T-helper 9 cell (primary cell): ENCODE measurements at places on chromosomes 7 and 10.

DNA sequence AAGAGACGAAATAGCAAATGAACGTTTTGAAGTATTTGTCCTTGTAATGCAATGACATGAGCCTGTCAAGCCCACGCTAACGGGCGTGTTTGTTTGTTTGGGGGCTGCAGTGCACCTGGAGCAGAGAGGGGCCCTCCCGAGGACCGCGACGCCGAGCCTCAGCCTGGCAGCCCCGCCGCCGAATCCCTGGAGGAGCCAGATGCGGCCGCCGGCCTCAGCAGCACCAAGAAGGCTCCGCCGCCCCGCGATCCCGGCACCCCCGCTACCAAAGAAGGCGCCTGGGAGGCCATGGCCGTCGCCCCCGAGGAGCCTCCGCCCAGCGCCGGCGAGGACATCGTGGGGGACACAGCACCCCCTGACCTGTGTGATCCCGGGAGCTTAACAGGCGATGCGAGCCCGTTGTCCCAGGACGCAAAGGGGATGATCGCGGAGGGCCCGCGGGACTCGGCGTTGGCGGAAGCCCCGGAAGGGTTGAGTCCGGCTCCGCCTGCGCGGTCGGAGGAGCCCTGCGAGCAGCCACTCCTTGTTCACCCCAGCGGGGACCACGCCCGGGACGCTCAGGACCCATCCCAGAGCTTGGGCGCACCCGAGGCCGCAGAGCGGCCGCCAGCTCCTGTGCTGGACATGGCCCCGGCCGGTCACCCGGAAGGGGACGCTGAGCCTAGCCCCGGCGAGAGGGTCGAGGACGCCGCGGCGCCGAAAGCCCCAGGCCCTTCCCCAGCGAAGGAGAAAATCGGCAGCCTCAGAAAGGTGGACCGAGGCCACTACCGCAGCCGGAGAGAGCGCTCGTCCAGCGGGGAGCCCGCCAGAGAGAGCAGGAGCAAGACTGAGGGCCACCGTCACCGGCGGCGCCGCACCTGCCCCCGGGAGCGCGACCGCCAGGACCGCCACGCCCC lies 118.5 kb downstream of the CYTH3 start:
- no peak for DNase-seq

DNA sequence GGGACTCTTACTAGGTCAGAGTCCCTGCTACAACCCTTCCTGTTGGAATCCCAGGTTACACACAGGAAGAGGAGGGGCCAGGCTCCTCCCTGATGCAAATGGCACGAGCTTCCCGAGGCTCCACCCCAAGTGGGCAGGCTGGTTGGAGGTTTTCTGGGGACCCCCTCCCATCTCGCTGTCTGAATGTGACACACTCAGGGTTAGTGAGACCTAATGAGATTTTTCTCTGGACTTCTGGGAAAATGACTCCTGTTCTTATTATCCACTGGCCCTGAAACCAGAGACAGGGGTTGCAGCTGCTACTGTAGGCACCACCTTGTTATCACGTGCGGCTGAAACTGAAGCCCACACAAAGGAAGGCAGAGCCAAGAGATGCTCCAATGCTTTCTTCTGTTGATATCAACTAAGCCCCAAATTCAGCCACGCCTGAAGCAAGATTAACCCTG lies 103.3 kb downstream of the FAM107B start:
- DNase-seq, result no peak

DNA sequence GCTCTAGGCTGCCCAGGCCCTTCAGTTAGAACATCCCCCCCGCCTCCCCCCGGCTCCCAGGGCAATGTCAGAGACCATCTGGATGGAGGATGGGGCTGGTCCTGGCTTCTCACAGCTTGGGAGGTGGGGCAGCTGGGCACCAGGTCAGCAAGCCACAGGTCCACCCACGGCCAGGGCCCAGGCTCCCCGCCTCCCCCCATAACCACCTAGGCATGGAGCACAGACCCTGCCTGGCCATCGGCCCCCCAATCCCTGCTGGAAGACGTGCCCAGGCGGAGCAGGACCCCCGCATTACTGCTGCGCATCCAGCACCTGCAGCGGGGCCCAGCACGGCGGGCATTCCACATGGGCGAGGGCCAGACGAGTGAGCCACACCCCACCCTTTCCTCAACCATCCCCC lies 169.6 kb downstream of the ELFN1 start:
- DNase-seq, result no peak

DNA sequence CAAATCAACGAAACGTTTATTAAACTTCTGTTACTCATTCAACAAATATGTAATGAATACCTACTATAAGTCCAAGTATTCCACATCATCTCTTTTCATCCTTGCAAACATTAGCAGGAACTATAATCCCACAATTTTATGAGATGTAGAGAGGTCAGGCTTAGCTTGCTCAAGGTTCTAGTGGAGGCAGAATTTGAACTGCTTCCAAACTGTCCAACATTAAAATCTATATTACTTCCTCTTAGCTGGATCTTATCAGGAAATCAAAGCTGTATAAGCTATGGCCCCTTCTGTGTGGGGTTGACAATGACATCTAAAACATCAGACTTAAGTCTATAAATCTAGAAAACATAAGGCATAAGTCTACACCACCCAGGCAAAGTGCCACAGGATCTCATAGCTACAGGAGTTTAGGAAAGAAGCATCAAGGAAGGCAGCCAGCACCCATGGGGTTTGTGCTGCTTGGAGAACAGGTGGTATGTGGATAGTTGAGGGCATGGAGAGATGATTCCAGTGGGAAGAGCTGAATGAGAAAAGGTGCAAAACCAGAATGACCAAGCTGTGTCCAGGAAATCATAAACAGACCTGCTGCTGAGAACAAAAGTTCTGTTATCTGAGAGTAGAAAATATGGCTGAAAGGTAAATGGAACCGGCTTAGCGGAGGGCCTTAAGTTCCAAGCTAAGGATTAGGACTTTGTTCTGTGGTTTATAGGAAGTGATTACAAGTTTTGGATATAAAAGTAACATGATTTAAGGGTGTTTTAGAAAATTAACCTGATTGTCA lies 34.5 kb downstream of the PAPSS2 start:
- DNase-seq, result no peak

- DNase-seq, result no peak
Observed at GRCh38 chr10:116417821-116418220, 9.8 kb upstream of the PNLIPRP3 start.

DNA sequence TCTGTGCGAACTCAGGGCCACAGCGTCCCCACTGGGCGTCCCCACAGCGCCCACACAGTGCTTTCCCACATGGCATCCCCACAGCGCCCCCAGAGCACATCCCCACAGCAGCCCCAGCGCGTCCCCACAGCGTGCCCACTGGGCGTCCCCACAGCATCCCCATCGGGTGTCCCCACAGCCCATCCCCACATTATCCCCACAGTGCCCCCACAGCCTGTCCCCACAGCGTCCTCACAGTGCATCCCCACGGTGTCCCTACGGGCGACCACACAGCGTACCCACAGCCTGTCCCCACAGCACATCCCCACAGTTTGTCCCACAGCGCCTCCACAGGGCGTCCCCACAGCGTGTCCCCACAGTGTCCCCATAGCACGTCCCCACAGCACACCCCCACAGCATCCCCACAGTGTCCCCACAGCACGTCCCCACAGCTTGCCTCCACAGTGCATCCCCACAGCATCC lies 131.6 kb downstream of the ACTR3B start:
- no peak for DNase-seq

GRCh38 chr7:157408258-157409101 lies 71.7 kb downstream of the DNAJB6 start:
- DNase-seq, result no peak

DNA sequence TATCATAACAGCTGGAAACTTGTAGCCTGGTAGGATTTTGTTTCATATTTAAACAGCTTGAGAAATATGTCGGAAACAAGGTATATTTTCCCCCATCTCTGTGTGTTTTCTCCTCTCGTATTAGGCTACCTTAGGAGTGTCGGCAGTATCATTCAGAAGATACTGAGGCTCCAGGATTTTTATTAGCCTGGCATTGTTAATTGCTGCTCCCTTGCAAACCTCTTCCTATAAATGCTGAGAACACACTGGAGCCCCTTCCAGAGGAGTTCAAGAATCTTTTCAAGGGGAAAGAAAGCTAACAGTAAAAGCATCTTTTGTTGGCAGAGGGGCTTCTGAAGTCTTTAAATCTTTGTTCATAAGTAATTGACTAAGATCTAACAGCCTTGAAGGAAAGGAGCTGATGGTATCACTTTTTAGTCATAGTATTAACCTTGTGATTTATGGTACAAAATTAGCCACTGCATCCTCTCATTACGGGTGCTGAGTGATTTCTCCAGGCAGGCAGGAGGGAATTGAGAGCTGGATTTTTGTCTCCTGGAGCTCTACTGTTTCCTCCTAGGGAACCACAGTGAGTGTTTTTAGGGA lies 998.7 kb downstream of the LRMDA start:
- no peak for DNase-seq

- no peak for DNase-seq
Observed at GRCh38 chr10:4344492-4344994, 481.5 kb upstream of the AKR1E2 start.

- DNase-seq, result no peak
Observed at GRCh38 chr10:132882069-132882951, 60.1 kb downstream of the CFAP46 start.

DNA sequence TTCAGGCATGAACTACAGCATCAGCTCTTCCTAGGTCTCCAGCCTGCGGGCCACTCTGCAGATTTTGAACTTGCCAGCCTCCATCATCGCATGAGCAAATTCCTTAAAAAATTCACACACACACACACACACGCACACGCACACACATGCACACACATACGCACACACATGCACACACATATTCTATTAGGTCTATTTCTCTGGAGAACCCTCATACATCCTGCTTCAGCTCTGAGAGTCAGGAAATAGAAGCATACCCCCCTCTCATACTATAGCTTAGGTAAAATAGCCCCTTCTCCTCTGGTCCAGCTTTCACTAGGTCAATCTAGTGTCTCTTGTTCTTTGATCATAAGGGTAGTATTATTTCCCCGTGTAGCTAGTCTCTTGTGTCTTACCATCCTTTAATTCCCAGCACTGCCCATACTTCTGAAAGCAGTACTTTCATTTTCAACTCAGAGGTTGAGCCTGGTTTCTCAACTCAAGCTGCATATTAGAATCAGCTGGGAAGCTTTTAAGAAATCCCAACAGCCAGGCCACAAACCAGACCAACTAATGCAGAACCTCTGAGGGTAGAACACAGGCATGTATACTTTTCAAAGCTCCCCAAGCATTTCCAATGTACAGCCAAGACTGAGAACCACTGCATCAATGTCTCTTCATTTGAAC lies 30.9 kb upstream of the ITGB8 start:
- no peak for DNase-seq

GRCh38 chr7:17660116-17660515 lies 280.2 kb downstream of the SNX13 start:
- no peak for DNase-seq

DNA sequence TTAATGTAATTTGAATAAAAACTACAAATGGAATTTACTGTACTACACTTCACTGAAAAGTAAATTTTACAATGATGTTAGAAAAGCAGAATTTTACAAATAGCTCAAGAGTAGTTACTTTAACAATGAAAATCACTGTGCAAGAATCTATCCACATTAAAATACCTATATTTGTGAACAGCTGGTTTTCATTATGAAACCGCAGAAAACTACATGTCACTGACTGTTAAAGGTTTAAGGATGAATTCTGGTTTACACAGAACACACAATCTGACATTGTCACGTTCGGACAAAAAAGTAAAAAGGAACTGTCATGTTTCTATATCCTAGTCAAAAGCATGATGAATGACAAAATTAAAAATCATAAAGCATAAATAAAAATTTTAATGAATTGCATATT lies 415.3 kb upstream of the PRKCQ start:
- no peak for DNase-seq

GRCh38 chr10:16968416-16969041 lies 151.3 kb upstream of the RSU1 start:
- DNase-seq, result no peak

- no peak for DNase-seq
Observed at GRCh38 chr7:79868010-79868409, 266.6 kb upstream of the GNAI1 start.

DNA sequence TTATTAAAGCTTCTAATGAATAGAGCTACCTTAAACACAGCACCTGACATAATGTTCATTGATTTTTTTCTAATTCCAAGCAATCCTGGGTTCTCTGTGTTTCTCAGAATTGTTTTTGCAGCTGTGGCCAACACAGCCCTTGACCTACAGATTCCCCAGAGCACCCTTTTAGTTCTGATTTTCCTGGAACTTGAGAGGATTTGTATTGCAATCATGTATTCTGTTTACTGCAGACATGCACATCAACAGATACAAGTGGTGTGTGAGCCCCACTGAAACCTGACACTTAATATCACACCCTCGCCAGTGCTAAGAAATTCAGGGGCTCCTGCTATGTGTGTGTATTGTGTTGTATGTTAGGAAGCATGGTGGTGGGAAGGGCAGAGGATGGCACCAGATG lies 344.2 kb upstream of the POM121L12 start:
- DNase-seq, result no peak

GRCh38 chr7:94996369-94996768 lies 89.0 kb downstream of the PPP1R9A start:
- no peak for DNase-seq

DNA sequence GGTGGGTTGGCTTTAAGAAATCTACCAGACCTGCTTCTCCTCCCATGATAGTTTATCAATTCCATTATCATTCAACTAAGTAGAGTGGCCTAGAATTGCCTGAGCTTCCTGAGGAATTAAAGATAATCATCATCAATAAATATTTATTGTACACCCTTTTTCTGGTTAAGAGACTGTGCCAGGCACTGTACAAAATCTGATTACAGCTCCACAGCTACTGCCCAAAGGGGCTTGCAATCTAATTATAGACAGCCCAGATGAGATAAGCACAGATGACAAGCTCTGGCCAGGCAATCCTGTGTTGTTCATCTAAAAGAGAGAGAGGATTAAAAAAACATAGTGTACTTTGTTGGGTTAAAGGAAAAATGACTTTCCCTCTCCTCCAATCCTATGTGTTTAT lies 586.4 kb downstream of the GATA3 start:
- no peak for DNase-seq

GRCh38 chr7:37068902-37069301 lies 344.6 kb upstream of the AOAH start:
- DNase-seq, result no peak

DNA sequence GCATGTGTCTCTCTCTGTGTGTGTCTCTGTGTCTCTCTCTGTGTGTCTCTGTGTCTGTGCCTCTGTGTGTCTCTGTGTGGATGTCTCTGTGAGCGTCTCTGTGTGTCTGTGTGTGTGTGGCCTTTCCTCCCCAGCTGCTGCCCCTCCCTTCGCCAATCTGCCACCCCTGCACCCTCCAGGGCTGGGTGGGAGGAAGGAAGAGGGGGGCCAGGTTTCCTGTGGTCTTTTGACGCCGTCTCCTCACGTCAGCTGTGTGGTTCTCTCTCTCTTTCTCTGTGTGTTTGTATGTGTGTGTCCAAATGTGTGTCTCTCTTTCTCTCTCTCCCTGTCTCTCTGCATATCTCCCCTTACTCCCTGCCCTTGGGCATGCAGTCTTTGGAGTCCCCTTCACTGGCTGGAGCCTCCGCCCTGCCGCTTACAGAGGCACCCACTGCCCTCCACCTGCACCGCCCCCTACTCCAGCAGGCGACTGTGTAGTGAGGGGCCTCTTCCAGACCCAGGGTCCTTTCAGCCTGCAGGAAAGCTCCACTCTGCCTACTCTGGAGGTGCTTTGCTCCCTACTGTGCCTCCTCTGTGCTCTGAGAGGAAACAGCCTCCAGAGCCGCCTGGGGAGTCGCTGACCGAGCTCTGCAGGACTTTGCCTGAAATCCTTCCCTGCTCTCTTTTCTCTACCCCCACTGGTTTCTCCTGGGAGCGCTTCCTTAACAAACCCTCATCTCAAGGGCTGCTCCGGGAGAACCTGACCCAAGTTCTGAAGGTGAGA lies 44.2 kb upstream of the C10orf71 start:
- no peak for DNase-seq

- no peak for DNase-seq
Observed at GRCh38 chr7:133545618-133546017, 292.7 kb downstream of the EXOC4 start.

- no peak for DNase-seq
Observed at GRCh38 chr7:117269886-117270285, 53.0 kb downstream of the WNT2 start.
